ENCODE measurements at places on chromosomes 12 and 14.

GRCh38 chr12:55845361-55845760 is 2.6 kb upstream of the MMP19 start:
- DNase-seq, result no peak

DNA sequence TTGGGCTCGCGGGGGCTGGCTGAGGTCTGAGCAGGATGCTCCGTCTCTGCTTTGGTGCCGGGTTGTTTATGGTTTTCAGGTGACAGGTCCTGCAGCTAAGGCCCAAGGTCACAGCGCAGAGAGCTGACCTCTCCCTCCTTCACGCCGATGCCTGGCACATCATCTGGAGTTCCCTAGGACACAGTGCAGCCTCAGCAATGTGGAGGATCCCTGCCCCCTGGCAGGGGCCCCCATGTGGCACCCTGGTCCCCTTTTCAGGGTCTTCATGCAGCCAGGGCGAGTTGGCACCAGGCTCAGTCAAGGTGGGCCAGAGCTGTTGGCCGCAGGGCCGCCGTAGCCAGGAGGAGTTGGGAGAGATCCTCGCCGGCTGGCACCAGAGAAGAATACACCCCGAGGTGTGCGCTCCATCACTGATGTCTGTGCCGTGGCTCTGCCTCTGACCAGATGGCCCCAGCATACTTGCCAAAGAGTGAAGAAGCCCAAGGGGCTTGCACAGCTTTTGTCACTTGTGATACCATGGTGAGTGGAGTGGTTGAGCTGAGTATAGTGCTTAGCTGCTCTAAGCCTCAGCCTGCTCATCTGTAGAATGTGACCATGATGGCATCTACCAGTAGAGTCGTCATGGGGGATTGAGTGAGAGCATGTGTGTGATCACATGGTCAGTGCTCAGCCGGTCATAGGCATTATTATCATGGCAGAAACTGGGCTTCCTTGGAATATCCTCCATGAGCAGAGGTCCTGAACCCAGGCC is 11.0 kb downstream of the TPCN1 start:
- DNase-seq, result no peak

- DNase-seq, result no peak
Measured at GRCh38 chr12:77888611-77889010, 57.9 kb downstream of the NAV3 start.

GRCh38 chr14:66022526-66022925 is 463.6 kb upstream of the CCDC196 start:
- DNase-seq, result no peak

DNA sequence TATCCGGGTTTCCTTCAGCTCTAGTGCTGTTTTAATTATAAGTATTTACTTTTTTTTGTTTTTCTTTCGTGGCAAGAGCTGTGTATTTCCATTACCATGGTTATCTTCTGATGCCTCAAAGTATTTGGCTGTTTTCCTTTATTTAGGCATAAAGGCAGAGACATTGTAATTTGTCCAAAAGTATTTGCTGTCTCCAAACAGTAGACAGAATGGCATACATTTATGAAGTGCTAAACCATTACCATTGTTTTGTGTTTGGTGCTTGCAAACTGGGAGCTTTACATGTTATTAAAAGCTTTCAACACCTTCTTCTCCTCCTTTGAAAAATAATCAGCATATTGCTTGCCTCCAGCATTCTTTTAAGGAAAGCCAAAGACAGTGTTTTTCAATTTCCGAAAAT is 46.3 kb downstream of the FLRT2 start:
- no peak for DNase-seq

DNA sequence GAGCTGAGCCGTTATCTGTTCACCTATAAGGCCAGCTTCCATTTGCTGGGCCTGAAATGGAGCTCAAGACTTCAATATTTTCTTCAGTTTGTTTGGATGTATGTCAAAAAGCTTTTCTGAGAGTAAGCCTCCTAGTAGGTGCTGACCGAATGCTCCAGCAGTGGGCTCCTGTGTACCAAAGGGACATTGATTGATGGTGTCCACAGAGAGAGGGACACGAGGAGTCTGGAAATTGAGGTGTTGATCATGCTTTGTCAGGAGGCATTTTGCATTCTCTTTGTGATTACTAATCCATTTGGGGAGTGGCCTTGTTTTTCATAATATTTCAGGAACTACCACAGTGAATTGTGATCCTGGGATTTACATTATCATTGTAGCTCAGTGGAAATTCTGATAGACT is 107.7 kb upstream of the SLC38A2 start:
- no peak for DNase-seq

- no peak for DNase-seq
Measured at GRCh38 chr12:86838260-86838659, 582.1 kb upstream of the MGAT4C start.

GRCh38 chr14:61150851-61151250 is 130.3 kb downstream of the TMEM30B start:
- no peak for DNase-seq

GRCh38 chr12:123126294-123127181 is 24.4 kb downstream of the PITPNM2 start:
- DNase-seq, result no peak

GRCh38 chr14:71237556-71237955 is 330.3 kb downstream of the PCNX1 start:
- DNase-seq, result no peak

- DNase-seq, result no peak
Measured at GRCh38 chr12:101680240-101680639, 17.2 kb upstream of the CHPT1 start.

DNA sequence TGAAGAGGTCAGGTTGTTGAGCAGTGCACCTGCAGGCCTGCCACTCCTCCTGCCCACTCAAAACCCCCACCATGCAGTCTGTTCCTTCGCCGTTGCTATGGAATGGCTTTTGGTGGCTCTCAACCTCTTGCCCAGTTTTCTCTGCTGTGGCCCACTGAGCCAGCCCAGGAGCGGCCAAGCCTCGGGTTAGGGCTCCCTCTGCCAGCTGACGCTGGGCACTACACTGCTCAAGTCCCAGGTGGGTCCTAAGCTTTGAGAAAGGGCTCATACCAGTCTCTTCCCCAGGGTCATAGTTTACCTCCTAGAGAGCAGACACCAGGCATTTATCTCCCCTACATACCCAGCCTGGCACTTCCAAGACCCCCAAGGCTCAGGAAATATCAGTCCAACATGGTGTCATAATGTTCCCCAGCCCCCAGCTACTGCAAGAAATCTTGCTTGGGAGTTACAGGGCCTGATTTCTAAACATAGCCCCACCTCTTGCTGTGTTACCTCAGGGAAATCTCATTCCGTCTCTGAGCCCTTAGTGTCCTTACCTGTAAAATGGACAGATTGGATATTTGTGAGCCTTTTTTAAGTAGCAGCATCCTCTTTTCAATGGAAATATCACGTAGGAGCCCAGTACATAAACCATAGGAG is 59.4 kb downstream of the TSPAN11 start:
- DNase-seq, result peak; percentile 74

DNA sequence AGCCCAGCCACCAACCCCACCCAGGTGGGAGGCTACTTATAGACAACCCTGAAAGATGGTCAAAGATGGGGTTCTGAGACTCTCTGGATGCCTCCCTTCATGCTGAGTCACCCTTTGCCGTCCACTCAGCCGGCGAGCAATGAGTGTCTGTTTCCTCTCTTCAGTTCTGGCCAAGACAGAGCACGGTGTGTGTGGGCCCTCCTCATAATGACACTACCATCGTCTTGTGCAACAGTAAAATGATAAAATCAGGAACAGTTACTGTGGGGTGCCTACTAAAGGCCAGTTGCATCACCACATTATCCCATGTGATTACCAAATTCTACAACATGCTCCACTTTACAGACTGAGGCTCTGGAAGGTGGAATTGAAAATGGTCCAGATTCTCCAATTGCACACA is 7.0 kb upstream of the BDKRB1 start:
- no peak for DNase-seq

GRCh38 chr14:53608369-53608768 is 348.3 kb downstream of the BMP4 start:
- DNase-seq, result no peak

GRCh38 chr14:42190744-42191143 is 584.1 kb downstream of the LRFN5 start:
- no peak for DNase-seq

GRCh38 chr12:68967046-68967445 is 34.1 kb upstream of the CPM start:
- DNase-seq, result no peak

DNA sequence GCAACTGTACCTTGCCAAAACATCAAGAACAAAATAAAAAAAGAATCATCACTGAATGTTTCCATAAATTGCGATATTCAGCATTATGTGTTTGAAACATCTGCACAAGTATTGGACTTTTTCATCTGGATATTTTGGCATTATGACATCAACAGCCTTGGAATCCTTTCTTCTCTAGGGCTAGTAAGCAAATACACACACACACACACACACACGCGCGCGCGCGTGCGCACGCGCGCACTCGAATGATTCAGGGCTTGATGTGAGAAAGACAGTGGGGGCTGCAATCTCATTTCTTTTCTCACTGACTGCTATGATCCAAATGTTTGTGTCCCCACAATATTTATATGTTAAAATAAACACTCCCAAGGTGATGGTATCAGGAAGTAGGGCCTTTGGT is 90.0 kb upstream of the SLC38A4 start:
- no peak for DNase-seq

GRCh38 chr12:104802208-104802607 is 155.9 kb downstream of the SLC41A2 start:
- DNase-seq, result no peak

DNA sequence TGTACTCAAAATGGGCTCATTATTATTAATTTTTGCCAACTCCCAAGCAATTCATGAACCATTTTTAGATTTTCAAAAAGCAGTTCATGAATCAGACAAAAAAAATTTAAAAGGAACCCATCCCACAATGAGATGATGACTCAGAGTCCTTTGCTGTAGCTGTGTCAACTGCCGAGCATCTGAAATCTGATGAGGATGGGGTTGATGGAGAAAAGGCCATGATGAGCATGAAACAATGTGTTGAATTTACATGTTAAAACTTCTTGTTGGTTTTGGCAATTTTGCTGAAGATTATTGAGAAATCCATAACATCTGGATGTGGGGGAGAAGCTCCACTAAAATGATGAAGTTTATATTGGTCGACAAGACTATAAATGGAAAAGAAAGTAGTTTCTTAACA is 378.0 kb downstream of the FOXG1 start:
- no peak for DNase-seq

- no peak for DNase-seq
Measured at GRCh38 chr12:84599539-84599938, 313.1 kb downstream of the SLC6A15 start.

GRCh38 chr14:57380935-57381334 is 9.5 kb upstream of the NAA30 start:
- DNase-seq, result no peak

GRCh38 chr12:58765076-58765475 is 155.2 kb downstream of the LRIG3 start:
- no peak for DNase-seq

DNA sequence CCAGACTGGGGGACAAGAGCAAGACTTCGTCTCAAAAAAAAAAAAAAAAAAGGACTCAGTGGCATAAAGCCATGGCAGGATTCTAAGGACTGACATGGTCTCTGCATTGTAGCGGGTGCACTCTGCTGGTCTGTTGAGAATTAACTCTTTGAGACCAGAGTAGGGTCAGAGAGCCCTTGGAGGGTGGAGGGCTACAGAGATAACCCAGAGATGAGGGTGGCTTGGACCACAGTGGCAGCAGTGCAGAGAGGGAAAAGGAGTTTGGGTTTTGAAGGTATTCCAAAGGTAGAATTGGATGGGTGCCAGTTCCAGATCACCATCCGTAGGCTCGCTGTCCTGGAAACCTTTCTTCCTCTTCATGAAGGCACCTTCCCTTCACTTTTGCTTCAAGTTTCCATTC is 14.3 kb upstream of the DYNC1H1 start:
- no peak for DNase-seq

DNA sequence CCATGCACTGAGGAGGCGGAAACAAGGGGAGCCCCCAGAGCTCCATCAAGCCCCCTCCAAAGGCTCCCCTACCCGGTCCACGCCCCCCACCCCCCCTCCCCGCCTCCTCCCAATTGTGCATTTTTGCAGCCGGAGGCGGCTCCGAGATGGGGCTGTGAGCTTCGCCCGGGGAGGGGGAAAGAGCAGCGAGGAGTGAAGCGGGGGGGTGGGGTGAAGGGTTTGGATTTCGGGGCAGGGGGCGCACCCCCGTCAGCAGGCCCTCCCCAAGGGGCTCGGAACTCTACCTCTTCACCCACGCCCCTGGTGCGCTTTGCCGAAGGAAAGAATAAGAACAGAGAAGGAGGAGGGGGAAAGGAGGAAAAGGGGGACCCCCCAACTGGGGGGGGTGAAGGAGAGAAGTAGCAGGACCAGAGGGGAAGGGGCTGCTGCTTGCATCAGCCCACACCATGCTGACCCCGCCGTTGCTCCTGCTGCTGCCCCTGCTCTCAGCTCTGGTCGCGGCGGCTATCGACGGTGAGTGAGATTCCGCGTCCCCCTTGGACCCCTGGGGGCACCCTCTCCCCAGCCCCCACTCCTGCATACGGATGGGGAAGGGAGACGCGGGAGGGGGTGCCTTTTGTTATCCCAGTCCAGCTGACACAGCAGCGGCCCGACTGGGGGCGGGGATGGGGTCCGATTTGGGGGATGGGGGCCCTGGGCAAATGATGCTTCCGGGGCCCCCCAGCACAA is 400 bp downstream of the LRP1 start:
- no peak for DNase-seq

DNA sequence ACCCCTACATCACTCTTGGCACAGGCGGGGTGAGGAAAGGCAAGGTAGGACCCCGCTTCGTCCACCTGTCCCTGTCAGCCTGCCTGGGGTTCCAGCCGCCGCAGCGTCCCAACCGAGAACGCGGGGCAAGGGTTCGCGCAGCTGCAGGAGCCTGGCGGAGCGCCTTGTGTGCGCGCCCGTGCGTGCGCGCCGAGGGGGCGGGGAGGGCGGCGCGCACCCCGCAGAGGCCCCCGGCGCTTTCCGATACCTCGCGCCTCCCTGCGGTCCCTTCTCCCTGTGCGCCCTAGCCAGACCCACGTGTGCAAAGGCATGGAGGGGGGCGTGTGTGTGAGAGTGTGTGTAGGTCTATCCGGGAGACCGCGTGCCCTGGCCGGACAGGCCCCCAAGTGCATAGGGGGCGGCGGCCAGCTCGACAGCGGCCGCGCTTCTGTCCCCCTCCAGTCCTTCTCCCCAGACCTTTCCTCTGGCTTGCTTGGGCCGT is 122.4 kb downstream of the TSPAN9 start:
- DNase-seq, result no peak

DNA sequence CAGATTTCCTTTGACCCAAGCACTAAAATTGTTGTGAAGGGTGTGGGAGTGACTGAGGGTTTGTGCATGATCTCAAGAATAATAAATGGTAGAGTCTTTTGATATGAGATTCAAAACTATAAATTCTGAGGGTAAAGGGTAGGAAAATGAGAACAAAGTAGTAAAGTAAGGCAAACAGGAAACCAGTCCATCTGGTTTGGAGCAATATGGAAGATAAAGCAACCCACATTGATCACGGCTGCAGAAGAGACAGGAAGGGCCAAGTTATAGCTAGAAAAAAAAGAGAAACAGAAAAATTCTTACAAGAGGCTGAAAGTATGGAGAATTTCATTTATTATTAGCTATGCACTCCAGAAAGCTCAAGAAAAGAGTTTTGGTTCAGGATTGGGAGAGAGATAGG is 4.6 kb upstream of the SLCO1B3 start:
- DNase-seq, result no peak

- DNase-seq, result no peak
Measured at GRCh38 chr12:67155863-67156262, 113.3 kb upstream of the CAND1 start.

GRCh38 chr12:56001487-56002100 is 4.5 kb downstream of the SUOX start:
- DNase-seq, result no peak
